IPS DF 6.9 (cell line): ENCODE measurements at places on chromosomes 1 and 21.

- DNase-seq = no peak
Measured at GRCh38 chr1:202170726-202171125, 10.3 kb upstream of the PTPN7 start.

DNA sequence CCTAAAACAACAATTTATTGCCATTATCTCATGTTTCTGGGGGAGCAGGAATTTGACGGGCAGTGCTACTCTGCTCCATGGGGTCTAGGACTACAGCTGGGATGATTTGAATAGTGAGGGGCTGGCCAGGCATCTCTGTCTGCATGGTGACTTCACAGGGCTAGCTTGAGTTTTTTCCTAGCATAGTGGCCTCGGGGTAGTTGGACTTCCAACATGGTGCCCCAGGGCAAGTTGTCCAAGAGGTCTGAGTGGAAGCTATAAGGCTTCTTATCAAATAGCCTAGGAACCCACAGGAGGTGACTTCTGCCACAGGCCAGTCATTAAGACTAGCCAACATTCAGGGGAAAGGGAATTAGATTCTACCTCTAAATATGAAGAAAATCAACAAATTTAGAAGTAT lies 92.0 kb upstream of the WLS start:
- DNase-seq = no peak

- DNase-seq = no peak
Measured at GRCh38 chr1:95023399-95024043, 49.2 kb downstream of the ALG14 start.

GRCh38 chr1:108590957-108591356 lies 31.1 kb downstream of the EEIG2 start:
- DNase-seq = no peak

DNA sequence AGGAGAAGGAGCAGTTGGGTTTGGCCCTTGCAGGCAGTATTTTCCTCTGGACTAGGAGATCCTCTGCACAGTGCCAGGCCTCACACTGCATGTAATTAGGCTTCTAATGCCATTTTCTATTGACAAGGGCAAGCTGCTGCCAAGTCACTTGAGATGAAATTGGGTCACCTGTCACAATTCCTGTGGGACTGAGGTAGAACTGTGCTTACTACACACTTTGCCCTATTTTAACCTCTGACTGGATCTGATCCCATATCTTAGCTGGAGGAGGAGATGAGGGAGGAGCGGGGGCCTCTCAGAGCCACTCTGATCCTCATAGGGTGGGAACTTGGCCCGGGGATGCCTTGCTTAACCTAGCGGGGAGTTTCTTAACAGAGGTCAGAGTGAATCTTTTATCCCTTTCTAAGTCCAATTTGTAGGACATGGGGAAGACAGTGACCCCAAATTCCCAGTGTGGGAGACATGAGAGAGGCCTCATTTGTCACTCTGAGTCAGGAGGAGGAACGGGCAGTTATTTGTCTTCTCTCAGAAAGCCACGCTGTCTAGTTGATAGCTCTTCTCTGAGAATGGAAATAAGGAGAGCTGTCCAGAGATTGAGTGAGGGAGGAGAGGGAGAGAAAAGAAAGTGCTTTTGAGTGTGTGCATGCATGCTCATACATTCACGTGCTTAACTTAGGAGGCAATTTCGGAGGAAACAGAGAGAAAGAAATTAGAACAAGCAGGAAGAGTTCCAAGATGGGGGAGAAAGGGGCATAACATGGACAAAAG lies 121.3 kb downstream of the CACNA1E start:
- DNase-seq = no peak

DNA sequence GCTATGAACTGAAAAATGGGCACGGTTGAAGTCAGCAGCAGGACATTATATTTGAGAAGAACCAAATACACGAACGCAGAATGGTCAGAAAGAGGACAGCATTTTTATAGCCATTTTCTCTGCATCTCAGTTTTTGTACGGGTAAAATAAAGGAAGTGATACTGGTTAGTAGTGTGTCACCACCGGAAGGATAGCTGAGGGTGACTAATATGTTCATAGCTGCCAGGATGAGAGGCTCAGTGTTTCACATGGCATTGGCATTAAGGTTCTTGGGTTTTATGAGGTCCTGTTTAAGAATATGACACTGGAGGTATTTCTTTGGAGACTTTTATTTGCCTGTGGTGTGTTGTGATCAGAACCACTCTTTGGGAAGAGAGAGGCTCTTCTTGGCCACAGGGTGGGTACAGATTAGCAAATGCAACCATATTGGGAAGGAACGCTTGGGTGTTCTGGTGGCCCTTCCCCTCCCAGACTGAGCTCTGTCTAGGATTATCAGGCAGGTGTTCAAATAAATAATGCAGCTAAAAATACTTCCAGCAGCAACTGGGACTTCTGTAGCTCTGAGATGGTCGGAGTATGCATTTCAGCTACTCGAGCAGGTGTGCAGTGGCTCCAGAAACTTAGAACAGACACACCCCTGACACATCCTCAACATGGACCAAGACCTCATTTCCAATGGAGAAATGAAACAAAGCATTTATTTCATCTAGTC lies 158.2 kb downstream of the PBX1 start:
- DNase-seq = no peak

GRCh38 chr1:29649189-29650040 lies 413.1 kb downstream of the PTPRU start:
- DNase-seq = no peak

- no peak for DNase-seq
Measured at GRCh38 chr21:39127506-39127905, 55.7 kb downstream of the PSMG1 start.

DNA sequence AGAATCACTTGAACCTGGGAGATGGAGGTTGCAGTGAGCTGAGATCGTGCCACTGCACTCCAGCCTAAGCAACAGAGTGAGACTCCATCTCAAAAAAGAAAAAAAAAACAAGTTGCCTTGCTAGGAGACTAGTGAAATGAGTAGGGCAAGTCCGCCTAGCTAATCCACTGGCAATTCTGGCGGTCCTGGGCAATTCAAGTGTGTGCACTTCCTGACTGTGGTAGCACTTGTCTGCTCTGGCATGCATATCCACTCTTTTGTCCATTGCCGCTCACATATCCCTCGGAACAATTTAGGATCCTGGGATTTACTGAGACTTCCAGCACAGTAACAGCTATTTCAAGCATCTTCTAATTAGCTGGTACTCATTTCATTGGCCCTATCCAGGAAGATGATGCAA lies 426.3 kb upstream of the ADGRL2 start:
- no peak for DNase-seq

- no peak for DNase-seq
Measured at GRCh38 chr1:59561796-59562195, 253.0 kb upstream of the HOOK1 start.

GRCh38 chr1:65253800-65254319 lies 55.5 kb upstream of the DNAJC6 start:
- no peak for DNase-seq

GRCh38 chr1:196977278-196977677 lies at the start of gene CFHR5:
Gene CFHR5, plus strand, starts transcription at chr1:196977556. Its CDS starts 109 bp downstream, at chr1:196977665.
- DNase-seq = no peak

GRCh38 chr1:3341236-3341994 lies 113.0 kb upstream of the ARHGEF16 start:
- no peak for DNase-seq

DNA sequence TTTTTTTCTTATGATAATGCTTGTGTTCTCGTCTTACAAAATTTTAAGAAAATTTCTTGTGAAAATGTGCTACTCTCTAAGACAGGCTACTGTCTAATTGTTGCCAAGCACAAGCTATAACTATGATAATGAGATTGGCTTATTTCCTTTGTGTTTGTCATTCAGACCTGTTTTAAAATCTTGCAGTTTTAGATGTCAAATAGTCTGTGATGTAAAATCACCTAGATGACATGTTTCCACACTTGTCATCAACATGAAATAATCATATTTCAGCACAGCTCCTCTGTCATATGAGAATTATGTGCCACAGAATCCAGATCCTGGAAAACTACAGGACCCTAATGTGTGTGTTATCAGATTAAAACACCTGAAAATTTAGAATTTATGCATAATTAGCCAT lies 539.7 kb downstream of the USP25 start:
- DNase-seq = no peak

- DNase-seq = no peak
Measured at GRCh38 chr1:218863987-218864386, 309.7 kb upstream of the LYPLAL1 start.

GRCh38 chr1:18684303-18684702 lies 53.7 kb downstream of the PAX7 start:
- DNase-seq = no peak

DNA sequence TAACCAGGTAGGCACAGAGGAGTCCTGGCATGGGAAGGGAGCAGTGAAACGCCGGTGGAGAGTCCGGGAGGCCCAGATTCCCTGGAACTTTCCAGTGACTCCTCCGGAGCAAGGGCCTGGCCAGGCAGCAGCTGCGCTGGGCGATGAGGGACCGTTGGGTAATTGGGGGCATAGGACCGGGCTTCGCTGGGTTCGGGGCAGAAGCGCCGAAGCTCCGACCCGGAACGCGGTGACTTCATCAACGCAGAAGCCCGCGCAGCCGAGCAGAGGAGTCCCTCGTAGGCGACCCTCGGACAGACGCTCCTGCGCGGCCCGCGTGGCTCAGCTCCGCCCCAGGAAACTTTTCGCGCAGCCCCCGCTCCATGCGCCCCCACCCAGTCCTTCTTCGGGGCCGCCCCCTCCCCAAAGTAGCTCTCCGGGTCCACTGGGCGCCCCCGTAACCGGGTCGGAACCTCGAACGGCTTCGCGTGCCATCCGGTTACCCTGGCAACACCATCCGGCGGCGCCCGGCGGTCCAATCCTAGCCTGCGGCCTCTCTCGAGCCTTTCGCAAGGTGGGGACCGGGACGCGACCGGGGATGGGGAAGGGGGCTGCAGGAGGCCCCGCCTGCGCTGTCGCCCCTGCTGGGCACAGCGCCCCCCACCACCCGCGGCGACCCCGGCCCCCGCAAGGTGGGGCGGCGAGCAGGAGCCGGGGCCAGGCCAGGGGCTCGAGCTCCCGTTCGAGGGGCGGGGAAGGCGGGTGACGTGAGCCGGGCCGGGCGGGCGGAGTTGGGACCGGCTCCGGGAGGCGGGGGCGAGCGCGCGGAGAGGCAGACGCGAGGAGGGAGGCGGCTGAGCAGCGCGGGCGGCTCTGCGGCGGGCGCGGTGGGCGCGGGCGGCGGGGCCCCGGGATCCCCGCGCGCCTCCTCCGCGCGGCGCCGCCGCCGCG lies at the start of gene AJAP1:
TSS of gene AJAP1 (plus strand) at position 814 of the 930 bp plus-strand sequence. CDS start 817 bp downstream, outside the sequence.
- no peak for DNase-seq

DNA sequence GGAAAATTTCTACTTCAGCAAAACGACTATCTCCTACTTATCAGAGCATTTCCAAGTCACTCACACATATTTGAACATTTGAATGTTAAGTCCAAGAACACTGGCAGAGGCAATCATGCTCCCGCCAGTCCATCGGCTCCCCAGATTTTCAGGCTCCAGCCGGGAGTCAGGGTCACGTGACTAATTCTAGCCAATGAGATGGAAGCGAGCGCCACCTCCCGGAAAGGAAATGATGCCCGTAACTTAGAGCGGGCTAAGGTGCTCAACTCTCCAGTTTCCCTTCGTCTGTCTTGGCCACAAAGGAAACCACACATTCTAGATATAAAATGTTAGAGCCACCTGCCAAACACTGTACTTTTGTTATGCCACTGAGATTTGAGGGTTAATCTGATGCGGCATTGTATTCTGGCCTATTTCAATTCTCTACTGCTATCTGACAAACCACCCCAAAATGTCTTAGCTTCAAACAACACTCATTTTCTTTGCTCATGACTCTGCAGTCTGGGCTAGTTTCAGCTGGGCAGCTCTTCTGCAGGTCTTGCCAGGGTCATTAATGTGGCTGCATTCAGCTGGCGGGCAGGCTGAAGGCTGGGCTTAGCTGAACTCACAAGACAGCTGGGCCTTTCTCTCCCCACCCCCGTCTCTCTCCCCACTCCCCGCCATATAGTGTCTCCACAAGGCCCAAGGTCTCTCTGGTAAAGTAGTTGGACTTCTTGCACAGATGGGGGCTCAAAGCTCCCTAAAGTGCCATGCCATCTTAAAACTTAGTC lies 16.5 kb upstream of the LHX4 start:
- DNase-seq = no peak

GRCh38 chr1:47244339-47244862 lies 12.4 kb upstream of the TAL1 start:
- DNase-seq = no peak

DNA sequence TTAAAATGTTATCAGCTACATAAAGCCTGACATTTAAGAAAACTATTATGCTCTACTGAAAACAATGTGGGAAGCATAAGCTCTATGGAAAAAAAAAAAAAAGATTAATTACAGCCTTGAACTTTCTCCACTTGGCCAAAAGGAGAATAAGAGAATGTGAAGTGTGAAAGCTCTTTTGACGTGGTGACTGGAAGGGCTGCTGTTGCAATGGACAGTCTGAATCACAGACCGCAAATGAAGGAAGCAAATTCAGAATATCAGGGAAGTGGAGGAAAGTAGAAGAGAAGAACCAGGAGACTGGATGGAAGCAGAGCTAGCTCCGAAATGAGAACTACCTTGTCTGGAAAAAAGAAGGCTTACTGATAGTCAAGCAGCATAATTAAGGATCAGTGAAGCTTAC lies 106.8 kb downstream of the AK5 start:
- DNase-seq = no peak

GRCh38 chr1:57411262-57411661 lies 12.6 kb downstream of the DAB1 start:
- no peak for DNase-seq

- no peak for DNase-seq
Measured at GRCh38 chr1:15525050-15526020, 1.3 kb upstream of the DNAJC16 start.

- DNase-seq = no peak
Measured at GRCh38 chr1:160662910-160663309, 16.1 kb upstream of the SLAMF1 start.

- DNase-seq = no peak
Measured at GRCh38 chr1:92478393-92478792, 8.3 kb downstream of the GFI1 start.

GRCh38 chr1:147545133-147545532 lies 3.8 kb downstream of the BCL9 start:
- DNase-seq = no peak

GRCh38 chr21:25501996-25502665 lies 105.2 kb downstream of the MRPL39 start:
- DNase-seq = no peak

GRCh38 chr1:205680073-205680851 lies at the start of gene SLC45A3:
Gene SLC45A3, minus strand, starts transcription at chr1:205680509. Its CDS starts 15,853 bp downstream, at chr1:205664656.
- no peak for DNase-seq

DNA sequence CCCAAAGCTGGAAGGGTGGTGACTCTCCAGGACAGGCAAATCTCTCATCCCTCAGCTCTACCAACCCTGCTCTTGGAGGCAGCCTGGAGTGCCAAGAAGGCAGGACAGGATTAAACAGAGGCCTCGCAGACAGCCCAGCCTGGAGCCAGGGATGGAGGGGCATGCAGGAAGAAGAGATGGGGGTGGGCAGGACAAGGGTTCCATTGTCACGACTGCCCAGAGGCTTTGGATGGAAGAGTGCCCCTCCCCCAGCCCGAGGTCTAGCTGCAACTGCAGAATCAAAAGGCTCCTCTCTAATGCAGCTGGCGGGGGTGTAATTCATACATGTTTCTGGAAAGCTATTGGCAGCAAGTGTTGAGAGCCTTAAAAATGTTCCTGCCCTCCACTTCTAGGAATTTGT lies 8.8 kb downstream of the RAB7B start:
- DNase-seq = no peak
